ENCODE measurements at places on chromosomes 11 and 22. TPM values are rescaled to one million over a fixed set of nuclear protein-coding genes. Genes with fewer than 3 reads are reported as not detected.
A peak's percentile ranks its signal among the peaks of the same experiment; 100 is the strongest.

DNA sequence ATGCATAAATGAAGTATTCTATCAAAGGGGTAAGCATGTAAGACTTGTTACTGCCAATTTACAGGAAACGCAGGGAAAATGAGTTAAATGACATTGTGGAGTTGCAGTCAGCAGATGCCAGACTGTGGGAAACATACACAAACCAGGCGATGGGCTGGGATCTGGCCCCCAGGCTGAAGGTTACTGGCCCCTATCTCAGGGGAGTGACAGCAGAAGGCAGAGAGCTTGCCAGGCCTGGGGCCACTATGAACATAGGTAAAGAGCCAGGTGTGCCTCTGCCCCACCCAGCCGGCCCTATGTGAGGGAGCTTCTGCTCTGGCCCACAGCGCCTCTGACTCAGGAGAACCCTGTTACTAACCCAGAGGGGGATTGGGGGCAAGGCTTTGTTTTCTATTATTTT lies 26.1 kb upstream of the SLC25A1 start:
- DNase-seq, result no peak

Gene LRRC56
- 0.49 TPM for total RNA-seq

- no peak for DNase-seq
Observed at GRCh38 chr22:43226377-43227238, 39.7 kb upstream of the TTLL12 start.

GRCh38 chr22:32130464-32130863 lies 28.6 kb downstream of the C22orf42 start:
- DNase-seq, result no peak

GRCh38 chr11:108561535-108561991 lies 32.0 kb downstream of the EXPH5 start:
- no peak for DNase-seq

DNA sequence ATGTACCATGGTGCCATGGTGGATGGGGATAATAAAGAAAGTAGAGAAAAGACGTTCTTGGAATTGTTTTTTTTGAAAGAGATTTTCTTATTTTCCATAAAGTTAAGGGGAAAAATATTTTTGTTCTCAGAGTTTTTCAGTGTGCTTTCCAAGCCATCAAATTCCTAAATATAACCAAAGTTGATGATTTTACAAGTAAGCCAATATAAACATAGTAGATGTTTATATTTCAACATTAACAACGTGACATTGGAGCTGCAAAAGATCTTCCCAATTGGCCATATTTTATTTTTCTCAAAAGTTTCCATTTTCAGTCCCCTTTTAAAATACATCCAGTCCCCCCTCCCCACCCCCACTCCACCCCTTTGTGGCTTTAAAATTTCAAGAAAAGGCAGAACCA lies 80.9 kb upstream of the PICALM start:
- DNase-seq, result no peak

Gene PRAME
- not detected for total RNA-seq

Gene SLC5A12
- not detected for total RNA-seq

- DNase-seq, result no peak
Observed at GRCh38 chr11:123362186-123362585, 67.9 kb upstream of the GRAMD1B start.

Gene CDON
- total RNA-seq, result 9.8 TPM

Gene OR51L1
- not detected for total RNA-seq

Gene SHISAL1
- 7.6 TPM for total RNA-seq

Gene VWA5A
- 17.9 TPM for total RNA-seq

GRCh38 chr11:93974759-93975158 lies 46.4 kb upstream of the HEPHL1 start:
- no peak for DNase-seq

- DNase-seq, result no peak
Observed at GRCh38 chr11:77276271-77276670, 25.2 kb downstream of the GDPD4 start.

- no peak for DNase-seq
Observed at GRCh38 chr22:37607935-37608476, 628 bp upstream of the GGA1 start.

DNA sequence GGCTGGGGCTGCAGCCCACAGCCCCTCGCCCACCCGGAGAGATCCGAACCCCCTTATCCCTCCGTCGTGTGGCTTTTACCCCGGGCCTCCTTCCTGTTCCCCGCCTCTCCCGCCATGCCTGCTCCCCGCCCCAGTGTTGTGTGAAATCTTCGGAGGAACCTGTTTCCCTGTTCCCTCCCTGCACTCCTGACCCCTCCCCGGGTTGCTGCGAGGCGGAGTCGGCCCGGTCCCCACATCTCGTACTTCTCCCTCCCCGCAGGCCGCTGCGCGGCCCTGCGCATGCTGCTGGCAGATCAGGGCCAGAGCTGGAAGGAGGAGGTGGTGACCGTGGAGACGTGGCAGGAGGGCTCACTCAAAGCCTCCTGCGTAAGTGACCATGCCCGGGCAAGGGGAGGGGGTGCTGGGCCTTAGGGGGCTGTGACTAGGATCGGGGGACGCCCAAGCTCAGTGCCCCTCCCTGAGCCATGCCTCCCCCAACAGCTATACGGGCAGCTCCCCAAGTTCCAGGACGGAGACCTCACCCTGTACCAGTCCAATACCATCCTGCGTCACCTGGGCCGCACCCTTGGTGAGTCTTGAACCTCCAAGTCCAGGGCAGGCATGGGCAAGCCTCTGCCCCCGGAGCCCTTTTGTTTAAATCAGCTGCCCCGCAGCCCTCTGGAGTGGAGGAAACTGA lies 731 bp downstream of the GSTP1 start:
- DNase-seq, result peak; percentile 95

- DNase-seq, result no peak
Observed at GRCh38 chr11:71117311-71117710, 135.1 kb downstream of the SHANK2 start.

Gene FLRT1
- 0.49 TPM for total RNA-seq

DNA sequence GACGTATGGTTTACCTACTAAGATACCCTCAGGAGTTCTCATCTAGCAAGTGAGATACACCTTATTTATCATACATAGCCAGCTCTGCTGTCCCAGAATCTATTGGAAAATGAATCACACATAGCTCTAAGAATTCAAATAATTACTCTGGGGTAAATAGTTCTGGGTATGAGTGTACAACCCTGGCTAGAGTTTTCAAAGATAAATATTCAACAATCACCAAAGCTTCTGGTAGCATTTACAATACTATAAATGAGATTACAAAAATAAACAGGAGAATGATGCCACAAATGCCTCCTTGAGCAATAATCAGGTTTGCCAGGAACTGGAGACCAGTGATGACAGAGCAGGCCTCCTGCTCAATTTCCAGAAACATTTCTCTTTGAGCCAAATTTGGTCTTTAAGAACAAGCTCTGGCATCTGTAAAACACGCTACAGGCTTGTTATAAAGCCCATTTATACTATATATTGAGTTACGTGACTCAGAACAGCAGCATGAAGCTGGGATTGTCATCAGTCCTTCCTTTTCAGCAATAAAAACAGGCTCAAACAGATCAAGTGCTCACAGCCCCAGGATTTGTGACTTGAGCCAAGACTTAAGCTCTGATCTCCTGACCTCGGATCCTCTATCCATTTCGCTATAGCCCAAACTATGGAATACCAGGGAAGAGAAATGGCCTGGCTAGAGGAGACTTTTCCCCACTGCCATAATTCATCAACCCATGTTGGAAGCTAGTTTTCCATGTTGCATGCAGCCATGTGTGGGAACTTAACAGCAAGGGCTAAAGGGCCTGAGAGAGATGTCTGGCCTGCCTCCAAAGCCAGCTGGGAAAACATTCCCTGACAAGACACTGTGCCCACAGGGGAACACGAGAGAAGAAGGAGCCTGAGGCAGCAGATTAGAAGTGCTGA lies 19.7 kb downstream of the RAB30 start:
- DNase-seq, result no peak

Gene SULT4A1
- 3.2 TPM for total RNA-seq

- DNase-seq, result no peak
Observed at GRCh38 chr11:131652231-131652630, 281.8 kb downstream of the NTM start.

DNA sequence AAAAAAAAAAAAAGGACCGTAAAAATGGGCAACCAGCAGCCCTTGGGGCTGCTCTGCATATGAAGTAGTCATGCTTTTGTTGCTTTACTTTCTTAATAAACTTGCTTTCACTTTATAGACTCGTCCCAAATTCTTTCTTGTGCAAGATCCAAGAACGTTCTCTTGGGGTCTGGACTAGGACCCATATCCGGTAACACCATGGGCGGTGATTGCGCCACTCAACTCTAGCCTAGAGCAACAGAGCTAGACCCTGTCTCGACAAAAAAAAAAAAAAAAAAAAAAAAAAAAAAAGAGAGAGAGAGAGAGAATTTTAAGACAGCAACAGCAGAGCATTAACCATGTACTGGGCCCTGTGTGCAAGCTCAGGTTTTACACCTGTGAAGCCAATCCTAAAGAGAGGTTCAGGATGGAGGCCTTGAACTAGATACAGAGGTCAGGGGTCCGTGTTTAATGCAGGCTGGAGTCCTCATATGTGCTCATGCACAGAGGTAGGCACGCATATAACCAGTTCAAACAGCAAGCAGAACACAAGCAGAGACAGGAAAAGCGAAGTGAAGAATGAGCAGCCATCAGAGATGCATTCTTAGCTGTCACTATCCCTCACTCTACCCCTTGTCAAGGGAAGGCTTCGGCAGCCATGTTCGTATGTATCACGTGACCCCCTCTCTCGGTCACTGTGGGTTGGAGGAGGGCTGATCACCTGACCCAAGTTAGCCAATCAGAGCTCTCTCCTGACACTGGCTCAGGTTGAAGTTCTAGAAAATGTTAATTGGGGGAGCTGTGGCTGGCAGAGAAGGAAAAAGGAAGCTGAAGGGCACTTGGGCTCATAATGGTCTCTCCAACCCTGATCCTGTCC lies 16.7 kb upstream of the SYT12 start:
- DNase-seq, result no peak

DNA sequence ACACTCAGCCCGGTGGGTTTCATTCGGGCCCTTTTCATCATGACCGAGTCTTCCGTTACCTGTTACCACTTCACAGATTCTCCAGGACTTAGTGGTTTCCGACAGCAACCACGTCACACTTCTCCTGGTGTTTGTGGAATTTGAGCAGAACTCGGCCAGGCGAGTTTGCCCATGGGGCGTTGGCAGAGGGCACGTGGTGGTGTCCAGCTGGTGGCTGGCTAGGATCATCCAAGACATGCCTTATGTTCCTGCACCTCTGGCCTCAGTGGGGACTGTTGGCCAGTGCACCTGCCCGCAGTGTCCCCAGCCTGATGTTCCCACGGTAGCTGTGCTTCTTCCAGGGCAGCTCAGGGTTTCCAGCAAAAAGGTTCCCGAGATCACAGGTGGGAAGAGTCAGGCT lies 87.3 kb downstream of the ARHGAP8 start:
- no peak for DNase-seq

Gene SLC17A6
- not detected for total RNA-seq

Gene MAP4K2
- total RNA-seq, result 20.6 TPM

DNA sequence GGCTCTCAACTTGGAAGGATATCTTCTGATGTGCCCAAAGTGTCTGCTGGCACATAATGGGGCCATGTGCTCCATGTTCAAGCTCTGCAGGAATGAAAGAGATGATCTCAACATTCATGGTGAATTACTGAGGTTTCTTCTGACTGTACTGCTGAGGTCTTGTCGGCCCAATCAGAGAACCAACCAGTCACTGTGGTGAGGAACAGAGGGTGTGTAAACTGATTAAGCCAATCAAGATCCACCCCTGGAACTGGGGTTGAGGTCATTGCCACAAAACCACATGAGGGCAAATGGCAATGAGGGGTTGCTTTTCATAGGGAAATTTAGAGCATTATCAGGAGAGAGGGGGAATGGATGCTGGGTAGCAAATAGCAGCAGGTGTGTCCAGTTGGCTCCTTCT lies 152.3 kb upstream of the RAG2 start:
- DNase-seq, result no peak

Gene RAB38
- 24.1 TPM for total RNA-seq

DNA sequence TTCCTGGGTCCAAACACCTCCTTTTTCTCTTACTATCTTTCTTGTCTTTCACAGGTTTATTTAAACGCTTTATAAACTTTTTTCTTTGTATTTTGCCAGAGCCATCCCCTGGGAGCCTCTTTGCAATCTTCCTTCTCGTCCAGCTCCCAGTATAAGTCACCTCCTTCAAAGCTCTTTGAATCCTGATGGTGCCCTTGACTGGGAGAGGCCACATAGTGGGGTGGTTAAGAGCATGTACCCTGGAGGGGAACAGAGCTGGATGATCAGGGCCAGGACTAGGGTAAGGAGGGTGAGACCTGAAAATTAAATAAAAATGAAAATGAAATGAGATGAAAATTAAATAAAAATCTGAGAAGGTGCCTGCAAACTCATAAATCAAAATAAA lies 155.0 kb downstream of the FBXO7 start:
- no peak for DNase-seq

DNA sequence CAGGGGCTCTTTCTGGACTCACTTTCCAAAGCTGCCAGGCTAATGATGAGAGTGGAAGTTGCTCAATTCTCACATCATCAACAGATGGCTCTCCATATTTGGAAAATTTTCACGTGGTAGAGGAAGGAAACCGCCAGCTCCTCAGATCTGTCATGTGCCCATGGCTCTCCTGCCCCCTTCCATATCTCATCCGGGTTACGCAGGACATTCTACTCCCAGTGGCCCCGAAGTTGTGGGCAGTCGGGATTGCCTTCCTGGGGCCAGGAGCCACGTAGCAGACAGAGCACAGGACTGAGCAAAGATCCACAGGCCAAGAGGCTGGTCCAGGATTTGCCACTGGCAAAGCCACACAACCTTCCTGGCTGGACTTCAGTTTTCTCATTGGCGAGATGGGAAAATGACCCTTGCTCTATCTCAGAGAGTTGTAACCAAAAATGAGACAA lies 38.8 kb downstream of the RPUSD4 start:
- DNase-seq, result no peak

DNA sequence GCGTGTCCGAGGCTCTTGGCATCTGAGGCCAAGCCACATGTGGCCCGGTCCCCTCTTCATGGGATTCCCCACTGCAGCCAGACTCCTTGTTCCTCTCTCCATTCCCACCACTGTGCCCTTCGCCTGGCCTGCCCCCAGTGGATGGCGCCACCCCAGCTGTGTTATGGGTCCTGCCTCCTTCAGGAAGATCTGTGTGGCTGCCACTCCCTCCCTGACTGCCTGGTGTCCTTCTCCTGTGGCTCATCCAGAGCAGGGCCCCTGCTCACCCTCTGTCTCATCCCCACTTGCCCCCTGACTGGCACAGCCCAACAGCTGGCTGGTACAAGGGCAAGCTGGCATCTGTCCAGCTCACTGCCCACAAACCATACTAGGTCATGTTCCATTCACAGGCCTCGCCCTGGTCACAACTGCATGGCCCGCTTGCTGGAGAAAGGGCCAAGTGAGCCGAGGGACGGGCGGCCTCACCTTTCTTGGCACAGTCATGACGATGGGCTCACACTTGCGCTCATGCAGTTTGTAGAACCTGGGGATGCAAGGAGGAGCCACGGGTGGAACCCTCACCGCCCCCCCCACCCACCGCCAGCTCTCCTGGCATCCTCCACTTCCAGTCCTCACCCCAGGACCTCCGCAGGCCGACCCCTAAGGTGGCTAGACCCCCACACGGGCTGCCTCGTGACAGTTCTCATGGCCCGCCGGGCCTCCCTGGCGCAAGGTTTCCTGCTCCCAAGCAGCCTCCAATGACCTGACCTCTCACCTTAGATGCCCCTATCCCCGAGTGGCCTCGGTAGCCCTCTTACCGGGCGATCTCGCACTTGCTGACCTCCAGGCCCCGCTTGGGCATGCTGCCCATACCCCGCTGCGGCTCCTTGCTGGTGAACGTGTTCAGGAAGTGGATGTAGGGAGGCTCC lies 2.1 kb upstream of the PTPRCAP start:
- DNase-seq, result no peak
